ENCODE measurements at places on chromosomes 11 and 22.

- DNase-seq, result no peak
These were observed 48.6 kb upstream of the CD82 start for GRCh38 chr11:44516688-44517507.

GRCh38 chr11:17277024-17277584 lies 565 bp downstream of the NUCB2 start:
- no peak for DNase-seq

GRCh38 chr11:61254403-61255025 lies 13.5 kb downstream of the PGA5 start:
- DNase-seq, result peak; percentile 58

- no peak for DNase-seq
These were observed 41.6 kb downstream of the C11orf71 start for GRCh38 chr11:114358716-114359115.

- DNase-seq, result no peak
These were observed 10.7 kb downstream of the STIM1 start for GRCh38 chr11:3866206-3866605.
